GM23338 (cell line): ENCODE measurements at places on chromosomes 12 and 14. TPM values are rescaled to one million over a fixed set of nuclear protein-coding genes. Genes with fewer than 3 reads are reported as not detected.

The TAS2R19 gene
- total RNA-seq, result 6.0 and 8.6 TPM in 2 replicates

The SLC2A13 gene
- total RNA-seq, result 20.6 and 22.7 TPM in 2 replicates

The TBX5 gene
- total RNA-seq, result 0.21 TPM in 1 of 2 replicates, not detected in the other

The GLIPR1 gene
- 0.03 and 0.04 TPM in 2 replicates for total RNA-seq

The SPIC gene
- not detected in 2 replicates for total RNA-seq

The FOXA1 gene
- total RNA-seq, result 1.8 TPM in 1 of 2 replicates, not detected in the other

The LIN7A gene
- 6.2 and 6.5 TPM in 2 replicates for total RNA-seq

The IAPP gene
- not detected in 2 replicates for total RNA-seq

The SMCO2 gene
- total RNA-seq, result not detected in 2 replicates

The GYS2 gene
- not detected in 2 replicates for total RNA-seq

- no peak overlapping the region for H3K4me3 ChIP-seq
- no peak for DNase-seq
- no peaks in the 10 kb centered on the region for H3K27me3 ChIP-seq
Observed at GRCh38 chr14:92866901-92867865, 55.8 kb upstream of the CHGA start.

GRCh38 chr12:97363693-97364092 is 98.9 kb upstream of the RMST start:
- H3K36me3 ChIP-seq, result no peaks in the 10 kb centered on the region
- no peak for DNase-seq
- no peaks in the 10 kb centered on the region for H3K27me3 ChIP-seq
- no peaks in the 10 kb centered on the region for H3K4me1 ChIP-seq
- no peak overlapping the region for H3K27ac ChIP-seq

DNA sequence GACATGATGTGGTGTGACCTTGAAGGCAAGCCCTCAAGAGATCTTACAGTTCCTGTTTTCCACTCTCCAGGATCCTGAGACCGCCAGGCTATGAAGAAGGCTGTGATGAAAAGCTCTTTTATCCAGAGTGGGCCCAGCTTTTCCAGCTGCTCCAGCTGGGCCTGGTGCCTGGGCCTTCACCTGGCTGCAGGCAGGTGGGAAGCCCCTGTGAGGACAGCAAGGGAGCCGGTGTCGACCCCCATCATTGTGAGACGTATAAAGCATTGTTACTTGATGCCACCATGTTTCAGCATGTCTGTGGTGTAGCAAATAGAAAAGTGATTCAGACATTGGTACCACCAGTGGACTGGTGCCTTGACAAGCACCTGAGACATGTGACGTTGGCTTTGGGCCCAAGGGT is 190.2 kb downstream of the KIF26A start:
- H3K27me3 ChIP-seq, result no peaks in the 10 kb centered on the region
- no peaks in the 10 kb centered on the region for H3K4me1 ChIP-seq
- no peak overlapping the region for H3K4me3 ChIP-seq
- DNase-seq, result no peak

DNA sequence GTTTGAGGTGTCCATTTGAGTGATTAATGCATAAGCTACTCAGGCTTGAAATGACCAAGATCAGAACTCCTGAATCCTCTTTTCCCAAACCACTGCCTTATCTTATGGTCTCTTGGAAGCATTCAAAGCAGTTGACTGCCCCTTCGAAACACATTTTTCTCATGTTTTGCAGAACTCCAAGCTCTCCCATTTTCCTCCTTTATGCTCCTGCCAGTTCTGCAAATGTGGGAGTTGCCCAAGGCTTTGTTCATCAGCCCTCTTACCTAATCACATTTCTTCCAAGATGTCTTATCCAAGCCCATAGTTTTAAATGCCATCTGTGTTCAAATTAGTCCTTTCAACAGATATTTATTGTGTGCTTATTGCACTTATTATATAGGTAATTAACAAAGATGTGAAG is 1.8 kb upstream of the DNAAF2 start:
- H3K27me3 ChIP-seq, result no peaks in the 10 kb centered on the region
- no peak overlapping the region for H3K4me3 ChIP-seq
- H3K27ac ChIP-seq, result 0 out of 2 replicates have a peak overlapping the region, but pooled peaks have one; percentile 23
- no peak for DNase-seq
- peaks cover 16% of the 10 kb centered on the region; the same call in 1 of the 2 replicates for H3K36me3 ChIP-seq
- H3K4me1 ChIP-seq, result peaks cover 10% of the 10 kb centered on the region; the same call in 1 of the 2 replicates

GRCh38 chr12:64053117-64053516 is 169.0 kb downstream of the KICS2 start:
- no peak overlapping the region for H3K27ac ChIP-seq
- no peaks in the 10 kb centered on the region for H3K36me3 ChIP-seq
- DNase-seq, result no peak
- H3K27me3 ChIP-seq, result no peaks in the 10 kb centered on the region
- no peaks in the 10 kb centered on the region for H3K4me1 ChIP-seq

- H3K36me3 ChIP-seq, result peaks cover 22% of the 10 kb centered on the region
- DNase-seq, result no peak
- peaks cover 28% of the 10 kb centered on the region for H3K4me1 ChIP-seq
- no peaks in the 10 kb centered on the region for H3K27me3 ChIP-seq
- H3K4me3 ChIP-seq, result no peak overlapping the region
- H3K27ac ChIP-seq, result no peak overlapping the region
Observed at GRCh38 chr12:14422516-14423230, 57.2 kb downstream of the ATF7IP start.

- DNase-seq, result no peak
- peaks cover 15% of the 10 kb centered on the region for H3K4me1 ChIP-seq
- no peak overlapping the region for H3K27ac ChIP-seq
- H3K27me3 ChIP-seq, result no peaks in the 10 kb centered on the region
- H3K4me3 ChIP-seq, result no peak overlapping the region
- no peaks in the 10 kb centered on the region for H3K36me3 ChIP-seq
Observed at GRCh38 chr12:104695453-104696148, 238.9 kb downstream of the CHST11 start.

DNA sequence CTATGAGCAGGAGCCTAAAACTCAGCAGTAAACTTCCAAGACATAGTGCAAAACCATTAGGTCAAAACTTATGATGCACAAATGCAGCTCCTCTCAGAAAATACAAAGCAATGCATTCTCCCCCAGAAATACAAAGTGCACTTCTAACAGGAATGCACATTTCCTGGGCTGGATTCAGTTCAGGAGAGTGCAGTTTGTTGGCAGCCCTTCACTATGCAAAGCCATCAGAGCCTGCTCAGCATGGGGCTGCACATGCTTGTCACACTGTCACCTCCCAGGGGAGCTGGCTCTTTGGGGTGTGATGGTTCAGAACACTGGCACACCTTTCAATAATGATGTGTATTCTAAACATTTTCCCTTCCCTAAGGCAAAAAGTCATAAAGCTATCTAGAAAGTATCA is 110.4 kb downstream of the KCNK10 start:
- no peaks in the 10 kb centered on the region for H3K4me1 ChIP-seq
- H3K36me3 ChIP-seq, result no peaks in the 10 kb centered on the region
- H3K4me3 ChIP-seq, result no peak overlapping the region

DNA sequence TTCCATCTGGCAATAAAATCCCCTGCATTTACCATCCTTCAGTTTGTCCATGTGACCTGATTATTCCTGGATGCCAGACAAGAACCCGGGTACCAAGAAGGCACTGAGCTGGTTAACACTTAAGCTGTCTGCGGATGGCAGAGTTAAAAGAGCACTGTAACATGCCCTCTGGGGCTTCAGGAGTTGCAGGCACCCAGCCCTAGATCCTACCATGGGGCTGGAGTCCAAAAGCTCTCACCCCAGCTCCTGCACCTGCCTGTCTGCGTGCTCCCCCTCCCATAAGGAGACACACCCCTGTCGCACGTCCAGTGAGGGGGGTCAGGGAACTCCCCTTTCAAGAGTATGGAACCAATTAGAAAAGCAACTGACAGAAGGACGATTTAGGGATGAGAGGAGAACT is 14.6 kb upstream of the FBXO34 start:
- H3K27ac ChIP-seq, result no peak overlapping the region
- no peak overlapping the region for H3K4me3 ChIP-seq
- no peaks in the 10 kb centered on the region for H3K4me1 ChIP-seq
- no peaks in the 10 kb centered on the region for H3K36me3 ChIP-seq

GRCh38 chr12:16238661-16239060 is 38.8 kb downstream of the SLC15A5 start:
- H3K27ac ChIP-seq, result no peak overlapping the region
- no peaks in the 10 kb centered on the region for H3K27me3 ChIP-seq
- no peaks in the 10 kb centered on the region for H3K36me3 ChIP-seq
- DNase-seq, result no peak
- 0 out of 2 replicates have a peak, but pooled peaks cover 3% of the 10 kb centered on the region for H3K4me1 ChIP-seq
- H3K4me3 ChIP-seq, result no peak overlapping the region

GRCh38 chr12:14979468-14979867 is 6.6 kb downstream of the PDE6H start:
- H3K4me3 ChIP-seq, result no peak overlapping the region
- DNase-seq, result no peak
- no peak overlapping the region for H3K27ac ChIP-seq
- H3K27me3 ChIP-seq, result no peaks in the 10 kb centered on the region
- no peaks in the 10 kb centered on the region for H3K36me3 ChIP-seq
- H3K4me1 ChIP-seq, result no peaks in the 10 kb centered on the region
